Right atrium auricular region (tissue), 2 donors: ENCODE measurements at places on chromosomes 5 and 9. TPM values are rescaled to one million over a fixed set of nuclear protein-coding genes. Genes with fewer than 3 reads are reported as not detected.

DNA sequence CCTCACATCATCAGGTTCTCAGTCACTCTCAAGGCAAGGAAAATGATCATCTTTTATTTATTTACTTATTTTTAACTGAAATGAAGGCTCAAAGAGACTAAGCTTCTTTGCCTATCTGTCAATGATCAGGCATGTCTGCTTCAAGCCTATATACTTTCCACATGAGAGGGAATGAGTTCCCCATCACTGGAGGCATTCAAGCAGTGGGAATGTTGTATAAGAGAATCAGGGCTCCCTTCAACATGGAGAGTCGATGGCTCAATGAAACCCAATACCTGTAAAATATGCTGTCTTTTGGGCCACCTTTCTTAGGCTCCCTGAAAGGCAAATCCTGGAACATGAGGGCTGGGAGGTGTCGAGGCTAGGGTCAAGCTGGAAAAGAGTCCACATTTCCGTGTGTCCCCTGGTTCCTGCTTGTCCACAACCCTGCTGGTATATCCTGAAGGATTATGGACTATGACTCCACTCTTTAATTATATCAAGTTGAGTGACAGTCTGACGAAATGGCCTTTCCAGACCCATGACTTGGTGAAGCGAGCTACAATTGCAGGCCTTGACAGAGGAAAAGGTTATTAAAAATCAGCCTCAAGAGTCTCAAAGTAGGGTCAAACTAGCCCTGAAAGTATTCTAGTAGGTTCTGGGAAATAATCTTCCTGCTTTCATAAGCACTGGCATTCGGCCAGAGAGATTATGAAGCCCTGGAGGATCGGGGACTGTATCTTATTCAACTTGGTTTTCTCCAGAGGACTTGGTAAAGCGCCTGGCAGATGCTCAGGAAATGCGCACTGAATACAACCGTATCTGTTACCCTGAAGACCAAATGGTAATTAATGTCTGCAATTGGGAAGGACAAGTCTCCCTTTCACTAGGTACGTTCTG lies 145.9 kb upstream of the TBC1D2 start:
- DNase-seq = no peak

DNA sequence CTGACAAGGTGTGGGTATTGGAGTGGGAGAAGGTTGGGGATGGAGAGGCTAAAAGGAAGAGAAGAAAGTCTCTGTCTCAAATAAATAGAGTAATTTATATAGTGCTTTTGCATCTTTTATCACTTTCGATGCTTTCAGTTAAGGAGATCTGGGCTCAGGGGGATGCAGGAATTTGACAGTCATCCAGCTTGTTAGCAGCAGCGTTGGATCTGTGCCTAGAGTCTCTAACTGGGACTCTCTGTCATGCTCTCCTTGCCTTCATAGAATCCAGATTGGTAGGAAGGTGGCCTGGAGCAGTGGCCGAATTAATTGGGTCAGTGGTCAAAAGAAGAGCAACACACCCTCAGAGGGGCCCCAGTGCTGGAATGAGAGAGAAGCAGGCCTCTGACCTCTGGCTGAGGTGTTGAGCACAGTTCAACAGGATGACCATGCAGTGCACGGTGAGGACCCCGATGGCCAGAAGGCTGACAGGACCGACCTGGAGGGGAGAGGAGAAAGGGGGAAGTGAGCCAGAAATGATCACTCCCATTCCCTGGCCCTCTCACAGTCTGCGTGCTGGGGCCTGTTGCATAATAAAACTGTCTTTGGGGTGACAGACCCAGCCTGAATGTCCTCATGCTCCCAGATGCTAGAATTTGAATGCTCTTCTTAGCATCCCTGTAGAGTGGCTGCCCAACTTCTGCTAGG lies 7.6 kb downstream of the SLC36A3 start:
- DNase-seq = no peak

The ZFAND5 gene
- total RNA-seq = 113 TPM

DNA sequence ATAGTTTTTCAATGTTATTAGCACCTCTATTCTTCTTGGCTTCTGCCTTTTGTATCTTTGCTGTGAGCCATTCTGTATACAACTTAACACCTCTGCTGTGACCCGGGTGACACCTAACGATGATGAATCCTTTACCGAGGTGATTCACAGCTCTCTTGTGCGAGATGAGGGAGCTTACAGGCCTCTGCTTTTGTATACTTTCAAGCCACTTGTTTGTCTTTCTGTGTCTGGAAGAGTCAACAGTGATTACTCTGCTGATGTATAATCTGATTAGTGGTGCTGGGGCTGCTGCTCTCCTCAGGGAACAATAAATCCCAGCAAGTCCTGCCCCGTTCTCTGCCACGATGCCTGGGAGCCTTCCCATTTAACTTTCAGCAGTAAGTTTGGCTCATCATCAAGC lies 442.9 kb upstream of the SGCD start:
- DNase-seq = no peak

- peak; percentile 70 for DNase-seq
Observed at GRCh38 chr5:116032094-116032517, at the start of gene ARL14EPL. Gene ARL14EPL (plus strand): TSS chr5:116032472. CDS start chr5:116051466, 18,994 bp downstream.

DNA sequence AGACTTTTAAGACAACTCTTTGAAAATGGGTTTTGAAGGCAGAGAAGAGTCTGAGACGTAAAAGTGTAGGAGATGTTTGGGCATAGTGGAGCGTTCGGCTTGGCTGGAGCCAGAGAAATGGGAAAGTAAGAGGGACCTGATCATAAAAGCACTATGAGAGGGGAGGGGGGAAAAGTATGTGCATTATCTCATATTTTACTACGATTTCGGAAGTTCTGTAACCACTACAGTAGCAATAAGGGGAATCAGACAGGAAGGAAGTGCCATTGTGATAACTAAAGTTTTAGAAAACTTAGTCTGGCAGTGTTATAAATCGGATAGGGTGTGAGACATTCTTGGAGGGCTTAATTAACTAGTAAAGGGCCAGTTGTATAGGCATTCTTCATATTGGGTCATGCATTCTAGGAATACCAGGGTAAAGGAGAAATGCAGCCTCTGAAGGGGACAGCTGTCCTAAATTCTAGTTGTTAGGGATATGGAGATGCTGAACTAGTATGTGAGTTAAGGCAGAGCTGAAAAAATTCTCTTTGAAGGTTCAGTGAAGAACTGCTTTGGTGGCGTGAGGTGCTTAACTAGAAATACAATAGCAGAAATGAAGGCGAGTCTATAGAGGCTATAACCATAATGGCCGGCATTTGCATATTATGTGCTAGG lies 83.8 kb upstream of the FREM1 start:
- DNase-seq = no peak

- no peak for DNase-seq
Observed at GRCh38 chr9:6461619-6462018, 48.6 kb downstream of the UHRF2 start.

DNA sequence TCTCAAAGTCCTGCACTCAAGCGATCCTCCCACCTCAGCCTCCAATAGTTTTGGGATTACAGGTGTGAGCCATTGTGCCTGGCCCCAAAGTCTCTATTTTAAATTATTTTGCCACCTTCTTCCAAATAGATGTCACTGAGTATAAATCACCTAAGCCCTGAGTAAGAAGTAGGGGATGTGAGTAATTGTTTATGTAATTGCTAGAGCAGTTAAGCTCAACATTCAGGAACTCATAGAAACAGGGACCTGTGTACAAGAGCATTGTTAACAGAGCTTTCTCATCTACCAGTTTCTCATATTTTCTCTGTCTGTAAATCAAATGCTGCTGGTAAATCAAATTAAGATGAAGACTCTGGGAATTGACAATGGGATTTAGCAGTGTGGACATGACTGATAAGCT lies 26.3 kb downstream of the CDK7 start:
- no peak for DNase-seq

The GZMA gene
- 0.55 TPM for total RNA-seq

GRCh38 chr5:54311176-54311677 lies 854 bp upstream of the ARL15 start:
- DNase-seq = no peak

- DNase-seq = no peak
Observed at GRCh38 chr9:134658378-134658955, 16.9 kb downstream of the COL5A1 start.
